Aortic smooth muscle cell (primary cell): ENCODE measurements at places on chromosomes 3 and 15. TPM values are rescaled to one million over a fixed set of nuclear protein-coding genes. Genes with fewer than 3 reads are reported as not detected.

NRG4 gene
- total RNA-seq: not detected in 2 replicates

ISLR2 gene
- total RNA-seq: not detected in 2 replicates

TRIM71 gene
- not detected in 2 replicates for total RNA-seq

FANCD2OS gene
- not detected in 2 replicates for total RNA-seq

SUSD5 gene
- total RNA-seq: 4.8 and 6.1 TPM in 2 replicates

NAALADL2 gene
- total RNA-seq: 12.9 and 15.9 TPM in 2 replicates
